ENCODE measurements at places on chromosomes 7 and 10. TPM values are rescaled to one million over a fixed set of nuclear protein-coding genes. Genes with fewer than 3 reads are reported as not detected.

The KIAA1217 gene
- not detected for total RNA-seq

The MAT1A gene
- not detected for total RNA-seq

The ZNF727 gene
- not detected for total RNA-seq

The NKX1-2 gene
- total RNA-seq = not detected

The GPNMB gene
- 3.5 TPM for total RNA-seq

The GPR141 gene
- total RNA-seq = not detected

The KLF14 gene
- total RNA-seq = not detected

The CALHM1 gene
- total RNA-seq = 0.18 TPM

DNA sequence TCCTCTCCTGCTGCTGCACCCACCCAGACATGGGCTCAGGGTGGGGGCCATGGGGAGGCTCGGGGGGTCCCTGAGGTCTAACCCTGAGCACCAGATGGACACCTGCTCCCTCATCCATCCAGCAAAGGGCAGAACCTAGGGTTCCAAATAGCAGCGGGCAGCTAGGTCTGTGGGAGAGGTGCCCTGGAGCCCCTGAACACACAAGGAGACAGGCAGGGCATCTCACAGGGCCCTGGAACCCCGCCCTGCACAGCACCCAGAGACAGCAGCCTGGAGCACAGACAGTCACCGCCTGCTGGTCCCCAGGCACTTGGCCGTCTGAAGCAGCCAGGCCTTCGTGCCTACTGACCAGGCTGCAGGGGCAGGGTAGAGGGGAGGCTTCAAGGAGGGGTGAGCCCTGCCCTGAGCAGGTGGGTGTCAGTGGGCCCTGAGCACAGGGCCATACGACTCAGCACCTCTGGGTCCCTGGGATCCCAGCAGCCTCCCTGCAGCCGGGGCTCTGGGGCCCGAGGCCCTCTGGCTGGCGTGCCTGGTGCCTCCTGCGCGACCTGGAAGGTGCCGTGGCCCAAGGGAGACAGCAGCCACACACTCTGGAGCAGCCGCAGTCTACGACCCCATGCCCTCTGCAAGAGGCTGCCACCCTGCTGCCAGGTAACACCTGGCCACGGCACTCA lies 38.3 kb downstream of the GET4 start:
- DNase-seq = no peak

- DNase-seq = no peak
Observed at GRCh38 chr10:85421421-85421820, 945.2 kb downstream of the GRID1 start.

GRCh38 chr7:25495342-25496250 lies 267.3 kb upstream of the NPVF start:
- no peak for DNase-seq

DNA sequence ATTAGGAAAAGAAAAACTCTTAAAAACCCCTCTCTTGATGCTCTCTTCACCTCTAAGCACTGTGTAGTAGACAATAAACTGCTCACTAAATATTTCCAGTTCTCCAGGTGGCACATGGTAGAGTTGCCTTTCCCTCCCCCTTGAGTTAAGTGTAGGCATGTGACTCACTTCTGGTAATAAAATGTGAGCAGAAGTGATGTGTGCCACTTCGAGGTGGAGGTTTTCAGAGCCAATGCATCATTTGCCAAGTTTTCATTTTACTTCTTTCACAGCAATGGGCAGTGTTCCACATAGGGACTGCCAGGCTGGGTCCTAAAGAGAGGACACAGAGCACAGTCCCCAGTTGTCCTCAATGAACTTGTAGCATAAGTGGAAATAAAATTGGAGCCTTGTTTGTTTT lies 131.6 kb upstream of the NPY start:
- DNase-seq = no peak

DNA sequence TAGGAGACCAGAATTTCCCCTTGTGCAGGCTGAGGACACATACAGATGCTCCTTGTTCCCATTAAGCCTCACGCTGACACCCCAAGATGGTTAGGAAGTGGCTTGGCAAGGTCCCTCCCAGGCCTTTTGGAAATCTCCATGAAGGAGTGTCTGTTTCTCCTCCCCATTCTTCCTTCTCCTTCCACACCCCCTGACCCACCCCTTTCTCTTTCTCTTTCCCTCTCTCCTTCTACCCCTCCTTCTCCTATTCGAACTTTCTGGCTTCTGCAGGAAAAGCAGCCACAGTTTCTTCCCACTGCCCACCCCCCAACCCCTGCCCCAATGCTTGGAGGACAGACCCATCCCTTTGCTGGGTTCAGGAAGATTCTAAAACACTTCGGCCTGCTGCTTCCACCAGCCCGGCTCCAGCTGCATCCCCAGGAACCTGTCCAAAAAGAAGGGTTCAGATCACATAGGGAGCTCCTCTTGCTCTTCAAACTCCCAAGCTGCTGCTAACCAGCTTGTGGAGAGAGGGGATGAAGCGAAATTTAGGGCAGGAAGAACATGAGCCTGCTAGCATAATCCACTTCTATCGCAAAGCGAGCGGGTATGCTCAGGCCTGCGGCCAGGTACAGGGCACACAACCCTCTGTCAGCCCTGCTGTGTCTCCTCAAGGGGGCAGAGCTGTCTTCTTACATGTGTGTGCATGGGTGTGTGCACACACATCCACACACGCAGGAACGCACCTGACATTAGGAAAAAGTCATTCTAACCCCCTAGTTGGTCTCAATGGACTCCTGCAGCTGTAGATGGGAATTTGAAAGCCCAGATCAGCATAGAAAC lies 80.4 kb downstream of the PPP1R3C start:
- no peak for DNase-seq

GRCh38 chr7:150363370-150363769 lies 5.3 kb upstream of the REPIN1 start:
- DNase-seq = no peak

- no peak for DNase-seq
Observed at GRCh38 chr10:71255808-71256660, 43.7 kb downstream of the UNC5B start.

DNA sequence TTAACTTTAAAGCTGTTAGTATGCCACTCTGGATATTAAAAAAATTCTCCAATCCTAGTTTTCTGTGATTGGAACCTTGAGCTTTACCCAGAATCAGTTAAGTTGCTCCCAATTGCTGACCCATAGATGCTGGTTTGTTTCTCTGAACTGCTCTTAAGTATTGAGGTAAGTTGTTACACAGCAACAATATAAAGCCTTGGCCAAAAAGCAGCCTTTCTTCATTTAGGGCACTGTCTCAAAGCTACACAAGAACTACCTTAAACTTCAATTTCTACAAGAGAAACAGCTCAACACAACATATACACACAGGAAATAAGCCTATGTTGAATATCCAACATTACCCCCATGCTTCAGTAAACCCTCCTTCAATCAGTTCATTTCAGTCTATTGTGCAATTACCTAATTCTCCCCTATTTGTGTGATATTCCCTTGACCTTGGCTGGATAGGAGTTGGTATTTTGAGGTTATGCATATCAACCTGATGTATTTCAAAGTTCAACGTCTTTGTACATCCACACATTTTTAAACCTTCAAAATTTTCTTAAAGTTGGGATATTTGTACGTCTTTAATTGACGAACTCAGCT lies 11.5 kb downstream of the HNRNPA2B1 start:
- DNase-seq = no peak

GRCh38 chr7:97346349-97346748 lies 228.9 kb downstream of the SDHAF3 start:
- DNase-seq = no peak

GRCh38 chr10:21369697-21370096 lies 155.8 kb downstream of the SKIDA1 start:
- no peak for DNase-seq

All from OCI-LY7 (cell line).